ENCODE measurements at places on chromosomes 4 and X. TPM values are rescaled to one million over a fixed set of nuclear protein-coding genes. Genes with fewer than 3 reads are reported as not detected.

- no peak for DNase-seq
These were observed 654.7 kb upstream of the IGFBP7 start for GRCh38 chr4:57764856-57765255.

GRCh38 chr4:104248726-104249125, 246.0 kb downstream of the CXXC4 start:
- no peak for DNase-seq

DNA sequence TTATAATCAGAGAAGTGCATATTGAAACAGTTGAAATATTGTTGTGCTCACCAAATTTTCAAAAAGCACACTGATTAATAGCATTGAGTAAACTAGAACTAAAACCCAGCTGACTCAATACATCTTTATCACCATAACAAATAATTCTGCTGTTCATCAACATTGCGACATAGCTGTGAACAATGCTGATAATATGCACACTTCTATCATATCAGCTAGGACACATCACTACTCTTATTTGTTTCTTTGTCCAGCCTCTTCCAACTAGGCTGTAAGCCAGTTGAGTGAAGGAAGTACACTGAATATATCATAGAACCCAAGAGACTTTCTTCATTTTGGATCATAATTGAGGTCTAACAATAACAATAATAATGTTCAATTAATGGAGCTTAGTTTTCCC, 349.7 kb downstream of the IQCM start:
- DNase-seq = no peak

GRCh38 chr4:103012060-103012459, 7.4 kb downstream of the SLC9B1 start:
- no peak for DNase-seq

IRAK1 gene
- 47.2 TPM for total RNA-seq

SYTL5 gene
- 0.38 TPM for total RNA-seq

P2RY4 gene
- total RNA-seq = not detected

DNA sequence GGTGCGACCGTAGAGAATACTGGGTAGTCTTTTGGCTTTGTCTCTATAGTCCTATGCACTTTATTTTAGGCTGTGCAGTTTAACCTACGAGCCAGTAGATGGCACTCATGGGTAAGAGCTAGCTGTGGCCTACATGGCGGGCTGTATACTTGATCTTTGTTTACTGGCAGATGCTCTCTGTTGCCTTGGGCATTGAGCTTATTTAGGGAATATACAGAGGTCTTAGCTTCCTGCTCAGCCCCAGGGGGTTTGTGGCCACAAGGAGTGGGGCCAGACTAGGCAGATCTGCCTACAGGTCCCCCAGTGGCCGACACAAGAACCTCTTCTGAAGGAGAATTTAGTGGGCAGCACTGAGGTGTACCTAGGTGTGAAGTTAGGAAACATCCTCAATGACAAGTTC, 227.6 kb upstream of the HDX start:
- DNase-seq = no peak

DNA sequence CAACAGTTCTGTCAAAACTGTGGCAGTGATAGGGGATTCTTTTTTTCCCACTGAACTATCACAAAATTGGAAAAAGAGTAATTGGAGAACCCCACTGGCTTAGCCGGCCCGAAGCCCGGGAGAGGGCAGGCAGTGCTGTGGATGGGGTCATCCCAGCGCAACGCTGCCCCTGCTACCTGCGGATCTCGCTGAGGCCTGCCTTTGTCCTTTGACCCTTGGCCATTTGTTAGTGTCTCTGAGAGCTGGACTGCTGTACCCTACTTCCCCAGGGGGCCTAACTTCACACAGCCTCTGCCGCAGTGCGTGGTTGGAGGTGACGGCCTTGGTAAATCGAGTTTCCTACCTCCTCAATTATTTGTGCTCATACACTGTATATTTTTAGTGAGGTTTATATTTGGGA, 43.0 kb upstream of the MSANTD1 start:
- DNase-seq = no peak

CCKAR gene
- not detected for total RNA-seq

PRPS1 gene
- total RNA-seq = 102 TPM

MAP3K15 gene
- 2.1 TPM for total RNA-seq

DNA sequence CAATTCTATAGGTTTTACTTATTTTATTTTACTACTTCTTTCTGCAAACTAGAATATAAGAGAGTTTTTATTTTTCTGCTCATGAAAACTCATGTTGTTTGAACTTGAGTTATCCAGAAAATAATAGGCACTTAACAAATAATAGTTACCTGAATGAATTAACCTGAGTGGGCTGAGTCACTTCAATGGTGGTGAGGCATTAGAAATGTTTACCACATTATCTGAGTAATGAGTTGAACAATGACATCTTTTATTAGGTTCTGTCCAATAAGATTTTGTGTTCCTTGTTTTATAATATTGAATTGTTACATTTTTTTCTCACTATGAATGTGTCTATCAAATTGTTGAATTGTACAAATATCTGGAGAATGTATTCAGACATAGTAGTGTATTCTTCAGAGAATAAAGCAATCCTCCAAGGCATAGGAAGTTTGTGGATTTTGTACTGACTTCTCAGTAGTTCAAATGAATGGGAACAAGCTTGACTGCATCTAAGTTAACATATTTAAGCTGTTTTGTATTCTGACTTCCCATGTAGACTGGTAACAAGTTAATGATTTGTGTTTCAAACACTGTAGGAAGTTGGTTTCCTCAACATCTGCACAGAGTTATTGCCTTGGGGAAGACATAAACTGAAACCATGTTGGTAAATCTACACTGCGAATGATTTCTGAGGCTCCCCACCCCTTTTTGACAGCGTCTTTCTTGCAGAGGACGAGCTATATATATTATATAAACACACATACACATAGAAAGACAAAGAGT, 1808.9 kb upstream of the TENM3 start:
- DNase-seq = no peak
